Type B pancreatic cell (in vitro differentiated cells): ENCODE measurements at places on chromosomes 7 and 10.

GRCh38 chr7:141288626-141289025 is 214.8 kb downstream of the TMEM178B start:
- no peak overlapping the region for H3K4me3 ChIP-seq
- H3K4me1 ChIP-seq, result peaks cover 6% of the 10 kb centered on the region
- no peak for DNase-seq
- no peak overlapping the region for H3K27ac ChIP-seq
- H3K27me3 ChIP-seq, result peaks cover 20% of the 10 kb centered on the region
- no peaks in the 10 kb centered on the region for H3K36me3 ChIP-seq

- no peak overlapping the region for H3K4me3 ChIP-seq
- H3K27me3 ChIP-seq, result no peaks in the 10 kb centered on the region
- DNase-seq, result no peak
- no peaks in the 10 kb centered on the region for H3K36me3 ChIP-seq
Observed at GRCh38 chr10:44715136-44715535, 196.0 kb upstream of the TMEM72 start.

DNA sequence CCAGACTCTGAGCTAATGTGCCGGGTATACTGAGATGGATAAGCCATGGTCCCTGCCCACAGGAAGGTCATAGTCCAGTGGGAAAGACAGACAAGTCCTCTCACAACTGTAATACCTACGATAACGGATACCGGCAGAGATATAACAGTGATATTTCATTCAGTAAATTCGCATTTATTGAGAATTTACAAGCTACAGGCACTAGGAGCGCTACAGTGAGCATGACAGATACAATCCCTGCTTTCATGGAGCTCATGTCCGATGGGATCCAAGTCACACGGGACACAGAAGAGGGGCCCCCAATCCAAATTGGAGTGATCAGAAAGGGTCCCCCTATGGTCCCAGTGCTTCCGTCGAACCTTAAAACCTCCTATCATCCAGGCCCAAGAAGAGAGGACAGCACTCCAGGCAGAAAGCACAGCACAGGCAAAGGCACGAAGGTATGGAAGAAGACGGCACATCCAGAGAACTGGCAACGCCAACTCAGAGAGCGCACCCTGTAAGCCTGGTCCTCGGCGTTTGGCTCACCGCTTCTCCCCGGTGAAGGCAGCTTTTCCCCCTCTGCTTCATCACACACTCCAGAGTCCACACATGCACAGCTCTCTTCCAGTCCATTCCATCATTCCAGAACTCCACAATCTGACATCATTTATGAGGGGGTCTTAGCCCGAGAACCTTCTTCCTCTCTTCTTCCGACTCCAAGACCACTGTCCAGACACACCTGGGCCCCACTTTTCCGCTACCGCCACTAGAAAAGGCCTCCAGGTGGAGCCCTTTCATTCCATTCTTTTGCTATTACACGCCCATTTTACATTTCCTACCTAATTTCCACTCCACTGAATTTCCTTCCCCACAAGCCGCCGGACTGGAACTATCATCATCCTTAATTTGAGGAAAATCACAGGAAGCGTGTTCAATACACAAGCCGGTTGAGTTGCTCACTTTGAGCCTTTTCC is 47.8 kb upstream of the NKX2-3 start:
- H3K4me1 ChIP-seq, result no peaks in the 10 kb centered on the region
- peaks cover 78% of the 10 kb centered on the region for H3K27me3 ChIP-seq
- no peak for DNase-seq
- no peak overlapping the region for H3K27ac ChIP-seq
- no peak overlapping the region for H3K4me3 ChIP-seq

GRCh38 chr10:94172332-94172731 is 178.6 kb downstream of the PLCE1 start:
- H3K27me3 ChIP-seq, result no peaks in the 10 kb centered on the region
- no peaks in the 10 kb centered on the region for H3K36me3 ChIP-seq
- no peak for DNase-seq
- no peak overlapping the region for H3K27ac ChIP-seq
- no peaks in the 10 kb centered on the region for H3K4me1 ChIP-seq

GRCh38 chr7:43698460-43699255 is 30.7 kb downstream of the COA1 start:
- no peak for DNase-seq
- H3K27ac ChIP-seq, result no peak overlapping the region
- H3K4me3 ChIP-seq, result no peak overlapping the region
- H3K36me3 ChIP-seq, result peaks cover 3% of the 10 kb centered on the region
- no peaks in the 10 kb centered on the region for H3K27me3 ChIP-seq
- no peaks in the 10 kb centered on the region for H3K4me1 ChIP-seq

DNA sequence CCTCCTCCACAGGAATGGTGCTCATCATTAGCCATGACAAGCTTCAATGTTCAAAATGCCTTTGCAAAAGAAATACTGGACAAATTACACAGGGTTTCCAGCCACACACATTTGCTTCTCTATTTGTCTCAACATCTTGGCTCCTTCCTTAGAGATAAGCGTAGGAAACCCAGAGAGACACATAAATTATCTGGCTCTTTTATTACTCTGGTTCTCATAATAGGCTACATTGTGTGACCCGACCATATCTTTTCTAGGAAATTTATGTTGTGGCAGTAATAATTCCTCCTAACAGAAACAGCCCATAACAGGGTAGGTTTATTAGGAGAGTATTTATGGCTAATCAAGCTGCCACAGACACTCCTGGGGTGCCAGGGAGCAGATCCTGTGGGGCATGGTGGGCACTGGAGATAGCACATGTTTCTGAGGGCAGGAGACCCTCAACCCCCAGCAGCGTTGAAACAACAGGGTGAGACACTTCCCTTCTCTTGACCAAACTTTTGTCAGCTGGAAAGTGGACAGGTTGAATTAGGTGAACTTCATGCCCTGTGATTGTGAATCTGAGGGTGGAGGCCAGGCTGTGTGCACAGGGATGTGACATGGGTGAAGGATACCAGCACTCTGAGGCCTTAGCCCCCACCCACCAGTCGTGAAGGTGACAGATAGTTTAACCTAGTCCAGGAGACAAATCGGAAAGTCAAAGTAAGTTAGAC is 295.9 kb upstream of the ZNF32 start:
- peaks cover 4% of the 10 kb centered on the region for H3K27me3 ChIP-seq
- H3K4me1 ChIP-seq, result peaks cover 41% of the 10 kb centered on the region
- peak; percentile 52 for DNase-seq
- no peak overlapping the region for H3K4me3 ChIP-seq
- H3K27ac ChIP-seq, result no peak overlapping the region

- no peaks in the 10 kb centered on the region for H3K27me3 ChIP-seq
- peaks cover 4% of the 10 kb centered on the region for H3K36me3 ChIP-seq
- DNase-seq, result no peak
- H3K27ac ChIP-seq, result peak overlapping the region; percentile 25
- H3K4me1 ChIP-seq, result peaks cover 30% of the 10 kb centered on the region
Observed at GRCh38 chr7:90626013-90626412, 29.9 kb downstream of the CDK14 start.

- H3K27me3 ChIP-seq, result no peaks in the 10 kb centered on the region
- H3K4me1 ChIP-seq, result peaks cover 10% of the 10 kb centered on the region
- DNase-seq, result no peak
- H3K4me3 ChIP-seq, result no peak overlapping the region
- no peak overlapping the region for H3K27ac ChIP-seq
Observed at GRCh38 chr7:68729371-68729770, 868.9 kb upstream of the AUTS2 start.

DNA sequence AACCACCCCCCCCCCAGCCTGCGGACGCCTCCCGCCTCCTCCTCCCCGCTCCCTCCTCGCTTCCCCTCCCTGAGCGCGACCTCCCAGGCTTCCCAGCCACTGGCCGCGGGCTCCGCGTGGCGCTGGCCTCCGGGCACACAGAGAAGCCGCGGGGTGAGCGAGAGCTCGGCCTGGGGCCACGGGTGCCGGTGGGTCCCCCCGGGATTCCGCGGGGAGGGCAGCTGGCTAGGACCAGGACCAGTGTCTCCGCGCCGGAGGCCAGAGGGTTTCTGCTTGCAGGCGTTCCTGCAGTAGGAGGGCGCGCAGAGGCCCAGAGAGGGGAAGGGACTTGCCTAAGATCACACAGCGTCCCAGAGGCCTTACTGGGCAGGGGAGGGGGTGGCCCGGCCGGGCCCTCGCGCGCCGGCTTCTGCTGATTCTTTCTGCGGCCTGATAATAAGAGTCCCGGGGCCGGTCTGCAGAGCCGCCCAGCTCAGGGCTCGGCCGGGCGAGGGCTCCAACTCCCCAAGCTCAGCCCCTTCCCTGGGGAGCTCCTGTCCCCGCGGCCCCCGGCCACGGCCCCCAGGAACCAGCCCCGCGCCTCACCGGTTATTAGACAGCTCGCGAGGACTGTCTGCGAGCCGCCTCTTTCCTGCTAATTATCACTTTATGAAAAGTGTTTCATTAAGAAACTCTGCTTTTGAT is 10.1 kb downstream of the UNCX start:
- H3K27me3 ChIP-seq, result peaks cover 84% of the 10 kb centered on the region
- no peak for DNase-seq
- H3K36me3 ChIP-seq, result no peaks in the 10 kb centered on the region
- no peak overlapping the region for H3K4me3 ChIP-seq
- H3K27ac ChIP-seq, result no peak overlapping the region

- no peak overlapping the region for H3K4me3 ChIP-seq
- H3K36me3 ChIP-seq, result no peaks in the 10 kb centered on the region
- H3K27ac ChIP-seq, result no peak overlapping the region
- H3K27me3 ChIP-seq, result peaks cover 9% of the 10 kb centered on the region
- DNase-seq, result no peak
Observed at GRCh38 chr10:18104223-18104872, 35.9 kb upstream of the CACNB2 start.

DNA sequence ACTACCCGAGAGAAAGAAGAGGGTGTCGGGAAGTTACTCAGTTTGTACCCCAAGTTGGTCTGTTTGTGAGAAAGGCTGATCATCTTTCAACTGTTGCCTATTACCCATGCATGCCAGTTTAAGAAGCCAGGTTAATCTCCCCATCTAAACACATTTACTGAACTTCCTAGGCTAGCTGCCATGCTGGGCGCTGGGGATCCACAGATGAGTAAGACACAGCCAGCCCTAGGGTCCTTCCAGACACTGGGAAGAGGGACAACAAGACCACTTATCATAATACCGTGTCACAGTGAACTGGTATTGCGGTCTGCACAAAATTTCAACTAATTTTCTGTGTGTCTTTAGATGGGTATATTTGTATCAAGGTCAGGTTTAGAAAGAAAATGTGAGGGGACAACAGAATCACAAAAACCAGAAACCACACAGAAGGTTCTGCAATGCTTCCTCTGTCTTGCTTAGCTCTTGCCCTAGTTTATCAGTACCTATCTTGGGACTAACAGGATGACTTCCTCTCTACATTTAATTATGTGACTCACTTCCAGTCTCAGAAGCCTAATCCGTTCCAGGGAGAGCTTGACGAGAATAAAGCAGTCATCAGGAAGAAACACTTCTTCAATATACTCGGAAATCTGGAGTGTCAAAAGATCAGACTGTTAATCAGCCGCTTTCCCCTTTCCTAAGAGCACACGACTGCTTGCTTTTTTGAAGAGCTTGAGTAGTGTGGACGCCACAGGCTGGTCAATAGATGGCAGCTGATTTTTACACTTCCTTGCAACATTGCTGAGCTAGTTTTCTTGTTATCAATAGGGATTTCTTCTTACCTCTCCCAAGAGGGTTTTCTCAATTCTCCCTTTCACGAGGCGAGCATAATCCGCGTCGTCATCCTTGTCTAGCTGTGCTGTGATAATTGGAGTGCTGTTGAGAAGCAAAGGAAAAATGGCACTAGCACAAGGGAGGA is 45.7 kb downstream of the POLR3A start:
- no peak overlapping the region for H3K27ac ChIP-seq
- no peaks in the 10 kb centered on the region for H3K4me1 ChIP-seq
- peaks cover 36% of the 10 kb centered on the region for H3K36me3 ChIP-seq
- DNase-seq, result no peak

DNA sequence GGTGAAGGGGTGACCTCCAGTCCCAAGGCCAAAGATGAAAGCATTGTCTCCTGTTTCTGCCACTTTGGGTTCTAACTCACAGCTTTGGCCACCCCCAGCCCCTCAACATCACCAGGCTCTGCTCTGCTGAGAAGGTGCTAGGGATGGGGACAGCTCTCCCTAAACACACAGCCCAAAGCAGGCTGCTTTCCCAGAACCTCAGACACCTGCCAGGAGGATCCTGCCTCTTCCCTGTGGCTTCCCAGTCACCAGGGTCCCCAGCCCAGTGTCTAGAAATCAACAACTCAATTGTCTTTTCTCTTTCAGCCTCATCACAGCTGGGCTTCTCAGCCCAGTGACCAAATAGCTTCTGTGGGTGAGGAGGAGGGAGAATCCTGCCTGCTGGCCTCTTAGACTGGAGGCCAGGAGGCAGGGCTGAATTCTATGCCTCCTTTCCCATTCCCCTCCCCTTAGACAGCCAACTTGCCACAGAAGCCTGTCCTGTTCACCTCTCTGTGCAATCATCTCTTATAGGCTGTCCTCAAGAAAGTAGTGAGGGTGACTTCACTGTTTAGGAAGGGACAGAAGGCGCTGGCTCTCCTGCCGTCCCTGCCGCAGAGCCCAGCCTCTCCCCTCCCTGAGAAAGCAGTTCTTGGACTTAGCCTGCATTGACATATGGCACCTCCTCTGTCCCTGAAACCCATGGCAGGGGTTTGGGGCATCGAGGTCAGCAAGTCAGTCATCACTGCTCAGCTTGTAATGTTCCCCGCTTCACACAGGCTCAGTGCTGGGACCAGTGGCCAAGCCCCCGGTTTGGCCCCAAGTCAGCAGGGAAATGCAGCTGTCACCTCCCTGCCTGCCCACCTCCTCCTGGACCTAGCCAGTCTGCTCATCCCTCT is 3.7 kb downstream of the FGF8 start:
- no peaks in the 10 kb centered on the region for H3K36me3 ChIP-seq
- no peak for DNase-seq
- no peak overlapping the region for H3K4me3 ChIP-seq
- H3K4me1 ChIP-seq, result peaks cover 14% of the 10 kb centered on the region
- peaks cover 77% of the 10 kb centered on the region for H3K27me3 ChIP-seq

- no peaks in the 10 kb centered on the region for H3K27me3 ChIP-seq
- H3K4me1 ChIP-seq, result peaks cover 8% of the 10 kb centered on the region
- peak overlapping the region; percentile 81 for H3K27ac ChIP-seq
- H3K36me3 ChIP-seq, result peaks cover 22% of the 10 kb centered on the region
- DNase-seq, result peak; percentile 88
Observed at GRCh38 chr10:102729029-102730026, 14.4 kb upstream of the WBP1L start.

DNA sequence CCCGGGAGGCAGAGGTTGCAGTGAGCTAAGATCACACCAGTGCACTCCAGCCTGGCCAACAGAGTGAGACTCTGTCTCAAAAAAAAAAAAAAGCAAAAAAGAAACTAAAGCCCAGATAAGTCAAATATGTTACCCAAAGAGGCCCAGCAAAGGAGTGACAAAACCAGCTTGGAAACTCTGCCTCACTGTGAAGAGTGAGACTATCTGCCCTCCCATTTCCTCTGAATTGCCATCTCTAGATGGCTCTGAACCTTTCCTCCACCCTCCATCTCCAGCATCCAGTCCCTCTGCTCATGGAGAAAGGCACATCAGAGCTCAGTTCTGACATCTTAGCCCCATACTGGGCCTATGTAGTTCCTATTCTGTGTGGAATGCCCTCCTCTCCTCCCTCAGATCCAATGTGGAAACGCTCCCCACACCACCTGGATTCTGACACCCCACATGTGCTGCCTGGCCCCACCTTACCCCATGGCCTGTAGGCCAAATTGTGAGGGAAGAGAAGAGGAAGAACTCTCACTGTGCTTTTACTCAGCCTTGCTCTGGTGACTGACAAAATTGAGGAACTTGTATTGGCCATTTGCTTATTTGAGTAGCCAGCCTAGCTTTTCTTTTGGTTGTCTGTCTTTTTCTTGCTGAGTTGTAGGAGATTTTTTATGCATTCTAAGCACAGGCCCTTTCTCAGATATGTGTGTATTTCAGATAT is 18.0 kb upstream of the NUDCD3 start:
- peaks cover 32% of the 10 kb centered on the region for H3K27me3 ChIP-seq
- no peaks in the 10 kb centered on the region for H3K36me3 ChIP-seq
- no peaks in the 10 kb centered on the region for H3K4me1 ChIP-seq
- no peak overlapping the region for H3K4me3 ChIP-seq
- DNase-seq, result no peak
